Esophagus muscularis mucosa (tissue), 4 donors: ENCODE measurements at places on chromosomes 5 and 9. TPM values are rescaled to one million over a fixed set of nuclear protein-coding genes. Genes with fewer than 3 reads are reported as not detected.
A peak's percentile ranks its signal among the peaks of the same experiment; 100 is the strongest.

PTAR1 gene
- 48.0 TPM for total RNA-seq

SMIM32 gene
- total RNA-seq = not detected

C5orf63 gene
- total RNA-seq = 0.98 TPM

SNX18 gene
- total RNA-seq = 34.1 TPM

CCIN gene
- total RNA-seq = 1.0 TPM

CTXN3 gene
- not detected for total RNA-seq

OR1J2 gene
- not detected for total RNA-seq

CCNO gene
- 0.19 TPM for total RNA-seq

EIF4E1B gene
- not detected for total RNA-seq

GNG10 gene
- total RNA-seq = 49.1 TPM

DNA sequence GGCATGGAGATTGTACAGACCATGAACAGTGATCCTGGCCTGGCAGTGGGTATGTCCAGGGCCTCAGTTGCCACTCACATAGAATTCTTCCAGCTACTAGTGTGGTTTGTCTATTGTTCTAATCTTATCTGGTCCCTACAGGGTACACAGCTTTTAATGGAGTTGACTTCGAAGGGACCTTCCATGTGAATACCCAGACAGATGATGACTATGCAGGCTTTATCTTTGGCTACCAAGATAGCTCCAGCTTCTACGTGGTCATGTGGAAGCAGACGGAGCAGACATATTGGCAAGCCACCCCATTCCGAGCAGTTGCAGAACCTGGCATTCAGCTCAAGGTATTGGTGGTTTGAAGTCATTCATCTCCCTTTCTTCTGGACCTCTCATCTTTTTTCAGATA is 43.8 kb downstream of the THBS4 start:
- no peak for DNase-seq

- DNase-seq = no peak
Observed at GRCh38 chr9:7935681-7936080, 136.1 kb upstream of the DMAC1 start.

DNA sequence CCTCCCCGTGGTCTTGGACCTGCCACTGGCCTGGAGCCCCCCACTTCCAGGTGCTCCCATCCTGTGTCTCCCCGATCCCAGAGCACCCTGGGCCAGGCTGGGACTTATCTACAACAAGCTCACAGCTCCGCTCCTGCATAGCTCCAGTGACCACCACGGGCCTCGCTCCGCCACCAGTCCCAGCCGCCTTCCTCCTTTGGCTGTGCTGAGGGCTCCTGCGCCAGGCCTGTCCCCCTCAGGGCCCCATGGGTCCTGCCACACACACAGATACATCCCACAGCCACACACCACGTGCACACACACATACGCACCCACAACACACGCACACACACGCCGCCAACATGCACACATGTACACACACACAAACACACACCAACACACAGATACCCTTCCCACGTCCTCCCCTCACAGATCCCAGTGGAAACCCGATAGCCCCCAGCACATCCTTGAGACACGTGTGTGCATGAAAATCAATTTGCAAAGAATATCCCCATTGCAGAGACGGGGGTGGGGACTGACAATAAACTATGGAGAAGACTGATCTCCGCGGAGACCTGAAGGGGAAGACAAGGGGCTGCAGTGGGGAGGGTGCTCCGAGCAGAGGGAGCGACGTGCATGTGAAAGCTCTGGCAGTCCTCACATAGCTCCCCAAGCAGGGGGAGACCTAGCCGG is 18.5 kb upstream of the LAMC3 start:
- no peak for DNase-seq

GRCh38 chr9:119763260-119763659 is 394.0 kb upstream of the BRINP1 start:
- no peak for DNase-seq

GRCh38 chr9:115925424-115925823 is 228.2 kb upstream of the PAPPA start:
- no peak for DNase-seq

GRCh38 chr9:121261107-121261460 is 6.9 kb upstream of the GSN start:
- no peak for DNase-seq

- DNase-seq = no peak
Observed at GRCh38 chr9:13412331-13412730, 132.8 kb upstream of the MPDZ start.

DNA sequence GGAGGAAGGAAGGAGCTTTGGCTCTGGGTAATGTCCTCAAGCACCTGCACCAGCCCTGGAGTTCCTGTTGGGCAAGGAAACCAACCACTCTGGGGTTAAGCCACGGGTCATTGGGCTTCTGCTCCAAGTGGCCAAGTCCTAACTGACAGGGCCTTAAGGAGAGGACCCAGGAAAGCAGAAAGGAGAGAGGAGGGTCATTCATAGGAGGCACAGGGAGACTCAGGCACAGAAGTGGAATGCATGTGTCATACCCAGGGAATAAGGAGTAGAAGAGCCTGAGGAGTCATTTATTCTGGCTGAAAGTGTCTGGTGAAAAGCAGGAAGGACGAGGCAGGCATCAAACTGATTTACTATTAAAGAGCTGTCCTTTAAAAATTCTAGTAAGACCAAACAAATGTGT is 129.2 kb downstream of the DMRT2 start:
- no peak for DNase-seq

- no peak for DNase-seq
Observed at GRCh38 chr5:122119205-122119604, 10.1 kb upstream of the ZNF474 start.

GRCh38 chr5:21773456-21773855 is 1079.7 kb downstream of the CDH12 start:
- DNase-seq = no peak

DNA sequence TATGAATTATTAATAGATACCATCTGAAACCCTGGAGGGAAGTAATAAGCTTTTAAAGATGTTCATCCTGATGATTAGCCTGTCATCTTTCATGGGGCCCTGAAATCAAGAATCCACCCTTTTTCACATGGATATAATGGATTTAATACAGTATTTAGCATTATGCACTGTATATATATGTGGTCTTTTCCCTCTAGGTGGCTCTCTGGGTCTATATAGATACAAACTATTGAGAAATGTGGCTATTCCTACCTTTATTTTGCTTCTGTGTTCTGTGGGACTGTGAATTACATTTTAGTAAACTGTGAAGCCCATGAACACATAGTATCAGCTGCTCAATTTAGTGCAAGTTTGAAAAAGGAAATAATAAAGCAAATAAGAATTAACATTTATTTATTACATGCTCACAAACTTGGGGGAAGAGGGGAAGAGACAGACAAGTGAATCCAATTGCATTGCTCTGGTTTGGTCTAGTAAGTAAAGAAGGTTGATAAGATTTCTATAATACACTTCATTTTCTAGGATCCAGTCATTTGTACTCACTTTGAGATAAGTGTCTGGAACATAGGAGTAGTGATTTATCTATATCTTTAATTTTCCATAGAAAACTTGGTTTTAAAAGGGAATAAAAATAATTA is 112.2 kb downstream of the SCAMP1 start:
- DNase-seq = no peak

DNA sequence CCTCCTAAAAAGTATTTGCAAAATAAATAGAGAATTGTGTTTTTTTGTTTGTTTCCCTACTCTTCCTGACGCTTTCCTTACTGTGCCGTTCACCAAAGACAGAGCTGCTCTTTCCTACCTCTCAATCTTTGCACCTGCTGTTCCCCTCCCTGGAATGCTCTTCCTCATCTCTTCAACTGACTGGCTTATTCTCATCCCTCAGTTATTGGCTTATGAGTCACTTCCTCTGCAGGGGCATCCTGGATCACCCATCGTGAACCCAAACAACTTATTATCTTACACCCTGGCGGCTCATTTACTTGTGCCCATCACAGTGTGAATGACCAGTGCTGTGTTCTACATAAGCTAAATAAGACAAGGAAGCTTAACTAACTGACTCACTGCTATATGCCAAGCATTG is 36.1 kb upstream of the CCNG1 start:
- no peak for DNase-seq

DNA sequence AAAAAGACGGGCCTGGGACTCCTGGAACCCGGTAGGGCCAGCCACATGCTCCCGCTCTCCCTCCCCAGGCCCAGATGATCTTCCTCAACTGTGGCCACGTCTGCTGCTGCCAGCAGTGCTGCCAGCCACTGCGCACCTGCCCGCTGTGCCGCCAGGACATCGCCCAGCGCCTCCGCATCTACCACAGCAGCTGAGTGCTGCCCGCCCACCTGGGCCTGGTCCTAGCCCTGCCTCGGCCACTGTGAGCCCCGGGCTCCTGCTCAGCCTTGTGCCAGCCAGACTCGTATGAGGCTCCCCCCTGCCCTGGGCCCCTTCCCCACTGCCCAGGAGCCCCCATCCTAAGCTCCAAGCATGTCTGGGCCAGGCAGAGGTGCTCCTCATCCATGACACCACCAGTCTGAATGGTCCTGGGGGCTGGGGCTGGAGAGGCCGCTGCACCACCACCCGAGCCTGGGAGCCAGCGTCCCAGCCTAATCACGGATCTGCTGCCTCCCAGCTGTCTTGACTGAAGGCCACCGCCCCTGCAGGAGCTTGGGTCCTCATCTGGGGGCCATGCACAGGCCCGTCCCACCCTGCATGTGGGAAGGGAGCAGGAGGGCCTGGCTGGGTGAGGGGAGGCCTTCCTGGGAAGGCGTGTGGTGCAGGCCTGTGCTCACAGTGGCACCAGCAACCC is 51.5 kb downstream of the LRSAM1 start:
- no peak for DNase-seq

GRCh38 chr5:80711938-80712337 is 57.2 kb upstream of the DHFR start:
- DNase-seq = no peak

DNA sequence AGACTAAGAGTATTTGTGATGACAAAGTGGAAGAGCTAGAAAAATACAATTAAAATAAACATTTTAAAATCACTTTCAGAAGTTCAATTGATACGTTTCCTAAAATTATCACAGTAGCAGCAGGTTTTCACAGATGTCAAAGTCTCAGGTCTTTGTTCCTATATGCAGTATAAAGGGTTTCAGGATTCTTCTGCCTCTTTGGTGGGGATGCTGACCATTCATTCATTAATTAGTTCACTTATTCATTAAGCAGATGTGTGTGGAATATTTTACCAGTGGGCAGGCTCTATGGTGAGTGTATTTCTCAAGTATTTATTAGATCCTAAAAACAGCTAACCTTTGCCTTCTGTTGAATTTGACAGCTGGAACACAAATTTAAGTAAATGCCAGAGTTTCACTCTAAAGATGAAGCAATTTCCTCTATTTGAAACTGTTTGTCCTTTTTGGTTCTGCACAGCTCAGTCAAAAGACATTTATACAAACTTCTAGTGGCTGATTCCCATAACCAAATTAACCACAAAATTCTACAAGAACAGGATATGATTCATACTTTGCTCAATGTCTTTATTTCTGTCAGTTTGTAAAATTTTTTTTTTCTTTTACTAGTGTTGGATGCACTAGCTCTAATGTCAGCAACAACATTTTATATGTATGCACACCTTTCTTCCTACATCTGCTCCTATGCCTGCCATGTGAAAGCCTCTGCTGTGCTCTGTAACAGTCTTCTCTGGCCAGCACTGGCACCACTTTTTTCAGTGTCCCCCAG is 75.9 kb upstream of the PRR16 start:
- DNase-seq = no peak

GRCh38 chr5:98913911-98914310 is 14.9 kb downstream of the CHD1 start:
- DNase-seq = no peak

DNA sequence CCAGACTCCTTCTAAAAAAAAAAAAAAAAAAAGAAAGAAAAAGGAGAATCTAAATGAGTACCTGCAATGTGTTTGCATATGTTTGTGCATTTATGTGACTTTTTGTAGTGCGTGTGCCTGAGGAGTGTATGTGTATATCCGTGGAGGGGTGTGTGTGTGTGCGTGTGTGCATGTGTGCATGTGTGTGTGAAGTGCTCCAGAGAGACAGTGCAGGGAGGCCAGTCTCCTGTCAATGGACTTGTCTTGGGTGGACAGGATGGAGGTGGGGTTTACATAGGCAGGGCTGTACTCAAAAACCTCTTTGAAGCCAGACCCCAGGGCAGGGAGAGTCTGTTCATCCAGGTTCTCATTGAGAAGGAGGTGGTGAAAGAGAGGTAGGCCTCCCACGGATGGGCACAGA is 87.1 kb upstream of the MVB12B start:
- peak; percentile 64 for DNase-seq

DNA sequence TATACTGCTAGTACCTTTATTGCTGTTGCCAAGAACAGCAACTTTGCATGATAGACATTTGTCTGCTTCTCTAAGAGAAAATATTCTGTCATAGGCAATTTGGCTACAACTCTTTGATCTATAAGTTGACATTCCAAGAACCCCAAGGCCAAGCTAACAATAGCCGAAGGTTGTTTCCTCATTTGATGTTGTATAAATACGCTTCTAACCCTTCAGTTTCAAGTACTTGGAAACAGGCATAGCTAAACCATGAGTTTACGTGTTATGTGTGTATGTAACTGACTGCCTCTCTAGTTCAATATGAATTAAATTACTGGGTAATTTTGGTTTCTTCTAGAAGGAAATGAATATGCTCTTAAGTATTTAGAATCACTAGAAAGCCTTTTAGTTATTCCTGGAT is 1034.0 kb downstream of the TLE4 start:
- DNase-seq = no peak

DNA sequence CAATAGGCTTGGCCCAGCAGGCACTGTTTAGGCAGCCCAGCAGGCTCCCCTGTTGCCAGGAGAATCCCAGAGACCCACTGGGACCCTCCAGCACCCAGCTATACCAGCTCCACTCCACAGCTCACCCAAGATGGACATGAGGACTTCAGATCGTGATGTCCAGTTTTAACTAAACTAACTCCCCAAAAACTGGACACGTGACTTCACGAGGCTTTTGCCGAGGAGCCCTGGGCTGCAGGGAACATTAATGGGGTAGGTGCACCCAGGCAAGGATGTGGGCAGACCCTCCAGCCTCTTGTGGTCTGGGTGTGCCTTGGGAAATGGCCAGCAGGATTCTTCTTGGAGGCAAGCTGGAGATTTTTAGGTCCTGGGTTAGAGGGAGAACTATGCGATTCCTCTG is 8.9 kb upstream of the NKD2 start:
- DNase-seq = no peak

GRCh38 chr5:87015901-87016300 is 251.8 kb upstream of the RASA1 start:
- no peak for DNase-seq

GRCh38 chr5:177426566-177427210 is at the start of gene GRK6:
Gene GRK6, plus strand, starts transcription at chr5:177426676. Its CDS starts 170 bp downstream, at chr5:177426846.
- no peak for DNase-seq

- no peak for DNase-seq
Observed at GRCh38 chr5:22938362-22938761, 85.2 kb upstream of the CDH12 start.

- no peak for DNase-seq
Observed at GRCh38 chr5:139178935-139179334, 19.2 kb downstream of the SIL1 start.
